ENCODE measurements at places on chromosomes 5 and 9.

DNA sequence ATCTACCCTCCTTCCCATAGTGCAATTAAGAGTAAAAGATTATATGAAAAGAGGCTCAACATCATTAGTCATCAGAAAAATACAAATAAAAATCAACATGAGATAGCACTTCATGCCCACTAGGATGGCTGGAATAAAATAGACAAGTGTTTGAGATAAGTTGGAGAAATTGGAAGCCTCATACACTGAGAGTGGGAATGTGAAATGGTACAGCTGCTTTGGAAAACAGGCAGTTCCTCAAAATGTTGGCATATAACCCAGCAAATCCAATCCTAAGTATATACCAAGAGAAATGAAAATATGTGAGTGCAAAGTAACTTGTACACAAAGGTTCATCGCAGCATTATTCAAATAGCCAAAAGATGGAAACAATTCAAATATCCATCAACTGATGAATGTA lies 9.8 kb downstream of the SPATA31D3 start:
- DNase-seq, result no peak

DNA sequence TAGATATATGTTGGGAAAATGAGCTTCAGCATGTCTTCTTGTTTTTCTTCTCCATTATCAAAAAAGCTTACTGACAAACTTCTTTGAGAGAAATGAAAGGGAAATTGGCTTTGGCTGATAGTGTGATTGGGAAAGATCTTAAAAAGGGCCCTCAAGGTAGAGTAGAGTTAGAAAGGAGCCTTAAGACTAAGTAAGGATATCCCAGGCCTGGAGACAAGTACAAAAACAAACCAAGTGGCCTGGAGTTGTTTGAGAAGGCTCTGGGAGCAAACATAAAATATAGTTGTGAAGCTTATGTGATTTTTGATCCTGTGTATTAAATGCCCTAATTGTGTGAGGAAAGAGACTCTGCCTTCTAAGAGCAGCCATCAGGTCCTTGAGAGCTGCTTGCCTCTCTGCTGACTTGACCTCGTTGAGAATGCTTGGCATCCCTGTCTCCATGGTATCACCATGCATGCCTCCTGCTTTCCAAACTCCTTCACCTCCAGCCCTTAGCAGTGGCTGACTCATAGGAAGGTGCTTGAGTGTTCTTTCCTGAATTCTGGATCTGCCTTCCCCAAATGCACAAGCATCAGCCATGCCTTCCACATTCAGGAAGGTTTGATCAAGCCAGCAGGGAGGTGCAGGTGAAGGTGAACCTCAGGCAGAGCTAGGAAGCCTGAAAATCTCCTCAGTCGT lies 78.9 kb downstream of the SMARCA2 start:
- DNase-seq, result no peak

DNA sequence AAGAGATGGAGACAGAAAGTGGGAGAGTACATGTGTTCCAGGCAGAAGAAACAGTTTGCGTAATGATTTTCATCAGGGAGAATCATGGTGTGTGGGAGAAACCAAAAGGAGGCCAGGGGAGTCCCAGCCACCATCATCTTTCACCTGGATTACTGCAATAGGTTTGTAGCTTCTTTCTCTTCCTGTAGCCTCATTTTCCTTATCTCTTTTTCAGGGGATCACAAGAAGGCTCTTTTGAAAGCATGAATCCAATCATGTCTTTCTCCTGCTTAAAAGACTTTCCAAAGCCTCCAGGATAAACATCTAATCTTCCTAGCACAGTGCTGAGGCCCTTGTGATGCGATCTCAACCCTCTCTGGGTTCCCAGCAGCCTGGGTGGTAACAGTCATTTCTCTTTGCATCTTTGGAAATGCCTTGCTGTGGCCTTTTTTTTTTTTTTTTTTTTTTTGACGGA lies 10.3 kb upstream of the GPBP1 start:
- DNase-seq, result no peak

- DNase-seq, result no peak
Measured at GRCh38 chr5:149700347-149700746, 29.8 kb upstream of the PPARGC1B start.

GRCh38 chr9:133990366-133991213 lies 1.5 kb downstream of the VAV2 start:
- no peak for DNase-seq

- DNase-seq, result no peak
Measured at GRCh38 chr9:15641291-15641690, 88.4 kb downstream of the CCDC171 start.

- no peak for DNase-seq
Measured at GRCh38 chr5:24161559-24161958, 483.2 kb downstream of the CDH10 start.

DNA sequence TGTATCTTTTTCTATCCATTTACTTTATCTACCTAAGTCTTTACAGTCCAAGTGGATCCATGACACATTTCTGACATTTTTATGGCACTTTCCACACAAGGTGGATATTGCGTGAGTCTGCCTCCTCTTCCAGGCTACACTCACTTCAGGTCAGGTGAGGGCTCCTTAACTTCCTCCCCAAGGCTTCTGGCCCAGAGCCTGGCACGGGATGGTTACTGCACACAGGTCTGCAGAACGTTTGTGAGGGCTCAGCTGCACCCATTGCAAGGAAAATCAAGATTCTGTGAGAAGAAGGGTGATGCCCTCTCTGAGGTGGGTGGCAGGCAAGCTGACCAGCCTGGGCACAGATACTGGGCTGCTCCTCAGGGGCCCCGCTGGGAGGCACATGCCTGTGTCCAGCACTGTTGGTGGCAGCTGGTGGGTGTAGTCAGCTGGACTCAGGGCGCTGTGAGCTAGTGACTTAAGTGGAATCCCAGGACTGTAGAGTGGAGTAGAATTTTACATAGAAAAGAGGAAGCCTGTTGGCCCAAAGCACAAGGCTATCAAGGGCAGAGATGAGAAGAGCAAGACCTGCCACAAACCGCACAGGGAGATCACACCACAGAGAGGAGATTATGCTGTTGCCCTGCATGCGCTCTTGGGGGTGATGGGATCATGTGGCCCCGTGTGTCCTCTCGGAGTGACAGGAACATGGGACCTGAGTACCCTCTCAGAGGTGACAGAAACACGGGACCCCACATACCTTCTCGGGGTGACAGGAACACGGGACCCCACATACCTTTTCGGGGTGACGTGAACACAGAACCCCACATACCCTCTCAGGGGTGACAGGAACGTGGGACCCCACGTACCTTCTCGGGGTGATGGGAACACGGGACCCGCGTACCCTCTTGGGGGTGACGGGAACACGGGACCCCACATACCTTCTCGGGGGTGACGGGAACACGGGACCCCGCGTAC lies 21.3 kb downstream of the AHRR start:
- DNase-seq, result no peak
